Dorsolateral prefrontal cortex (tissue), 122 donors: ENCODE measurements at places on chromosomes 1 and 21. TPM values are rescaled to one million over a fixed set of nuclear protein-coding genes. Genes with fewer than 3 reads are reported as not detected.

Gene ETV3L
- total RNA-seq = 0.69 TPM

Gene TMEM82
- total RNA-seq = not detected

Gene COL11A1
- total RNA-seq = 33.3 TPM

Gene HES3
- not detected for total RNA-seq

Gene KCNK2
- total RNA-seq = 11.7 TPM
